ENCODE measurements at places on chromosomes 3 and 15. TPM values are rescaled to one million over a fixed set of nuclear protein-coding genes. Genes with fewer than 3 reads are reported as not detected.

The SAXO2 gene
- 1.1 TPM for total RNA-seq

The KCNAB1 gene
- total RNA-seq, result 0.42 TPM

The FBN1 gene
- total RNA-seq, result 3.9 TPM

The PLA2G4E gene
- total RNA-seq, result not detected

The GPR87 gene
- not detected for total RNA-seq

The EFCC1 gene
- 0.81 TPM for total RNA-seq

- DNase-seq, result no peak
These were observed 21.8 kb downstream of the MGLL start for GRCh38 chr3:127800508-127800907.

DNA sequence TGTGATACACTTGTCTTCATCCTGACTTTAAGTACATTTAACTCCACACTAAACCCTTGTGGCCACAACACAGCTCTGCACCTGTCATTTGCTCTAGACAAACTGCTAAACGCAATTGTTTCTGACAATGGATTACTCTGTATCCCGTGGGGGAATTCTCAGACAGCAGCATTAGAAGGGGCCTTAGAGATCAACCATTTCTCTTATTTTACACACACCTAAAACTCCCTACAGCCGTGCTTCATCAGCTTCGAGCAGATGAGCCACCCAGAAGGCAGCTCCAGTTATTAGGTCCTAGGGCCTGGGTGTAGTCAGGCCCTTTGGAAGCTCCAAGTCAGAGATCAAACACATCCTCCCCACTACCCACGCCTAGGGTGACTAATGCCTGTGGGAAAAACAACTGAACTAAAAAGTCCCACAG is 1.3 kb upstream of the IL12A start:
- peak; percentile 14 for DNase-seq

GRCh38 chr3:16311960-16312451 is 47.0 kb downstream of the OXNAD1 start:
- DNase-seq, result no peak

GRCh38 chr3:177196456-177197040 is 734 bp downstream of the TBL1XR1 start:
- DNase-seq, result peak; percentile 82

DNA sequence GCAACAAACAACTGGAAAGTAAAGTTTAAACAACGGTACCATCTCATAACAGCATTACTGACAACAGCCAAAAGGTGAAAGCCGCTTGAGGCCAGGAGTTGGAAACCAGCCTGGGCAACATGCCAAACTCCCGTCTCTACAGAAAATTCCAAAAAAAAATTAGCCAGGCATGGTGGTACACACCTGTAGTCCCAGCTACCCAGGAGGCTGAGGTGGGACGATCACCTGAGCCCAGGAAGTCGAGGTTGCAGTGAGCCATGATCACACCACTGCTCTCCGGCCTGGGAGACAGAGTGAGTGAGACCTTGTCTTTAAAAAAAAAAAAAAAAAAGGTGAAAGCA is 4.4 kb downstream of the TNK2 start:
- no peak for DNase-seq

GRCh38 chr3:189349772-189350171 is 178.0 kb downstream of the TPRG1 start:
- no peak for DNase-seq

- no peak for DNase-seq
These were observed 244.3 kb downstream of the ZIC1 start for GRCh38 chr3:147653367-147653923.

- no peak for DNase-seq
These were observed 2.9 kb downstream of the ACY1 start for GRCh38 chr3:51986010-51986947.

DNA sequence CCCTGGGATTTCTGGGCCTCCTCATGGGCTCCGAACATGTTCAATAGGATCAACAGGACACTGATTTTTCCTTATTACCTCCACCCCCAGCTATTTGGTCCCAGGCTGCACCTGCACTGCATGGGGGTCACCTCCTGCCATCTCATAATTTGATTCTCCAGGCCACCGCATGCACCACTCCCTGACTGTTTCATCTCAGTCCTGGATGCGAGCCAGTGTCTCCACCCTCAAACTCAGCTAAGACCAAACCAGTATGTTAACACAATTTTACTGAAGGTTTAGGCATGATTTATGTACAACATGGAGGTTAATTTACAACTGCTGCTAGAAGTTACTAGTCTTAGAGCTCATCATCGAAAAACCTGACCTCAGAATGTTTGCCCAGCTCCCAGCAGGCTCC is 249.5 kb downstream of the UACA start:
- DNase-seq, result no peak

DNA sequence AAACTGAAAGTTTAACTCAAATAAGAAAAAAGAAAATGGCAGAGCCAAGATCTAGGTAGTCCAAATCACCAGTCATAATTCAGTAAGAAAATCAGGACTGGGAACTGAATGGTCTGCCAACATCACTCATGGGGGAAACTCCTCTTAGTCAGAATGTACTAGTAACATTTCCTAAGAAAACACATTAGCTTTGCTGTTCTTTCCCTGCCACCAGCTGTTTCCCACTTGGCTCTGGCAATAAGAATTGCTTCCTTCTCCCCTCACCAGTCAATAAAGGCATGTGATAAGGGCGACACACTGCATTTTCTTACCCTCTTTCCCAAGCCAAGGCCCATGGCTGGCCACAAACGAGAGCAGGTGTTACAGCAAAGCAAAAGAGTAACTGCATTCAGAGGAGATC is 46.1 kb downstream of the PIK3R4 start:
- DNase-seq, result no peak

- no peak for DNase-seq
These were observed 109.4 kb downstream of the SQOR start for GRCh38 chr15:45744236-45744589.

GRCh38 chr3:77464111-77464688 is 424.3 kb downstream of the ROBO2 start:
- DNase-seq, result no peak

Measured in H7 (cell line).